Common myeloid progenitor, CD34-positive (primary cell): ENCODE measurements at places on chromosomes 4 and X.

GRCh38 chr4:25550376-25551030 lies 105.1 kb upstream of the SLC34A2 start:
- no peak for DNase-seq

DNA sequence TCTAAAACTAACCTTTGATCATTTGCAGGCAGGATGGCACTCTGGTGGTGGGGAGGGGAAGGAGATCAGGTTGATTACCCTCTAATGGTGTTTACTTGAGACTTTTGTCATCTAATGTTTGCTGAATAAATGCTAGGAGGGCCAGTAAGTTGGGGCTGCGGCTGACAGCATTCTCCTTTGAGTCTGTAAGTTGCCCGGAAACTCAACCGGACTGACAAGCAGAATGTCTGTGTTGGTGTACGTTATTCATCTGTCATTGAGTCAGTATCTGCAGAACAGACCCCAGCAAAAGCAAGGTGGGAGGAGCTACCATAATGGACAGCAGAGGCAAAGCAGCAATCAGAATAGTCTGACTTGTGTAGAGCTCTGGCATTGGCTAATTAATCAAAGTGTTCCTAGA lies 1210.6 kb upstream of the PABPC4L start:
- no peak for DNase-seq

DNA sequence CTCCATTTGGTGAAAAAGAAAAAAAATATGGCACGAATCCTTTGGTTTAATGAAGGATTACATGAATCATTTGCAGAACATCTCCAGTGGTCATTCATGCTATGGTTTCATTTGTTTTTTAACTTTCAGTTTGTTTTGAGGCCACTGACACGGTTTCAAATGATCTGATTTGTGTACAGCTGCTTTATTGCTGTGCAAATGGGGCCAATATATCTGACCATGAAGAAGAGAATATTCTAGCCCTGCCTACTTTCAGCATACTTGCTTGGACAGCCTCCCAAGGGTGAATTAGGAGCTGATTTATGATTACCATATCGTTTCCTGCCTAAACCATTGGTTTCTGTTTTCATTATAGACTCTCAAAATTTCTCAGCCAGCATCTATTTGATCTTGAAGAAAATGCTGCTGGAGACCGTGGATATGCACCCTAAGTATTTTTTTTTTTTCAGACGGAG lies 30.7 kb downstream of the SPARCL1 start:
- DNase-seq = no peak

DNA sequence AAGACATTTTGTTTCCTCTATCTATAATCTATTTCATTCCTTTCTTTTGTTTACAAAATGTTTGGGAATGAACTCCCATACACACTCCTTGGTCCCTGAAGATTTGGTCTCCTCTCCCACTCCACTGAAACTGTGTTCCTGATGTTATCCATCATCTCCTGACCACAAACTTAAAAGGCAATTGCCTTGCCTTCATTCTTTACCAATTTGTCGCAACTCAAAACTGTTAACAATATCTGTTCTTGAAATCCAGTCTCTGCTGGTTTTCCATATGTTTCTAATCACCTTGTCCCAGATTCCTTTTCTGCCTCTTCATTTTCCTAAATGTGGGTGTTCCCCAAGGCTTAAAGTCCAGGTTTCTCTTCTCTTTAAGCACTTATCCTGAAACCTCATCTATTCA lies 262.2 kb upstream of the TTC29 start:
- no peak for DNase-seq

GRCh38 chrX:120305531-120306141 lies 5.6 kb downstream of the TMEM255A start:
- no peak for DNase-seq

DNA sequence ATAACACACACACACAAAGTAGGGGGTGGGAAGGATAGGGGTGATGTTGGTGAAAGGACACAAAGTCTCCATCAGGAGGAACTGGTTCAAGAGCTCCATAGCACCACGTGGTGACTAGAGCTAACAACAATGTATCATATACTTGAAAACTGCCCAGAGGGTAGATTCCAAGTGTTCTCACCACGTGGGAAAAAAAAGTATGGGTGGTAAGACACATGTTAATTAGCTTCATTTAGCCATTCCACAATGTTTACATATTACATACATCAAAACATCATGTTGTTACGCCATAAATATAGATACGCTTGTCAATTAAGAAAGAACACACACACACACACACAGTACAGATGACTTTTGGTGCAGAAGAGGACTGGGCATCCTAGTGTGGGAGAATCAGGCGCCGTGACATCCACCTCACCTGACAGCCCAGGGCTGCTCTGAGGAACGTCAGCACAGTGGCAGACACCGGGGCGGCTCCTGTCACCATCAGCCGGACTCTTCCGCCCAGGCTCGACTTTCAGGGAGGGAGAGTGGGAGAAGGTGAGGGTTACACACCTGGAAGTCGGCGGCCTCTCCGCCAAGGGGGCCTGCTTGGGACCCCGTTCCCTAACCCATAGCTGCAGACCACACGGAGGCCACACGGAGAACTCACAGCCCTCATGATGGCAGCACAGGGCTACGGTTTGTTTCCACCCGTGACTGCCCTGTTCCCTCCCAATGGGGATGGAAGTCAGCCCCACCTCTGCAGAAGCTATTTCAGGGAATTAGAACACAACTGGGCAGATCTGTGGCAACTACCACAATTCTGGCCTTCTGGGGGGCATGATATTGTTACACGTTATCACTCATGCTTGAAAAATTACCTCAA lies 31.8 kb upstream of the CENPU start:
- DNase-seq = no peak

DNA sequence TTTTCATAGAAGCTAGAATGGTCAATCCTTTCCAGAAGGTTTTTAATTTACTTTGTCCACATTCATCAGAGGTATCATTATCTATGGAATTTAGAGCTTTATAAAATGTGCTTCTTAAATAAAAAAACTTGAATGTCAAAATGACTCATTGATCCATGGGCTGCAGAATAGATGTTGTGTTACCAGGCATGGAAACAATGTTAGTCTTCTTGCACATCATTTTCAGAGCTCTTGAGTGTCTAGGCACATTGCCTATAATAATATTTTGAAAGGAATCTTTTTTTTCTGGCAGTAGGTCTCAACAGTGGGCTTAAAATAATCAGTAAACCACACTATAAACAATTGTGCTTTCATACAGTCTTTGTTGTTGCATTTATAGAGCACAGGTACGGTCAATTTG lies 200.3 kb downstream of the FAT4 start:
- no peak for DNase-seq

GRCh38 chr4:37535872-37536271 lies 150.3 kb downstream of the RELL1 start:
- DNase-seq = no peak

DNA sequence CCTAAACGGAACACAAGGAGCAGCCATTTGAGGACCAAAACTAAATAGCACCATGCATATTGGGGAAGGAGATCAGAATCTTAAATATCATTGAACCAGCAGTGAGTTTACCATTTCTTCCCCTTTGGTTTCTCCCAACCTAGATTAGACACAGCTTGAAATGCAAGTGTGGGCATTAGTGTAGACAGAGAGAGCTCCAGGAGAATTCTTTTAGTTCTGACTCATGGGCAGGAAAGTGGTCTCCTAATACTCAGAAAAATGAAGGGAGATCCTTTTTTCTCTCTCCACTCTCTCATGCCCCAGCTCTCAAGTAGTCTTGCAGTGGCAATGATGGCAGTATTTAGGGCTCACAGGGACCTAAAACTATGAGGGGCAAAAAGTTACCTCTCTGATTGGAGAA lies 567.9 kb downstream of the INPP4B start:
- no peak for DNase-seq

- DNase-seq = no peak
Measured at GRCh38 chr4:115834441-115834840, 721.0 kb upstream of the NDST4 start.

DNA sequence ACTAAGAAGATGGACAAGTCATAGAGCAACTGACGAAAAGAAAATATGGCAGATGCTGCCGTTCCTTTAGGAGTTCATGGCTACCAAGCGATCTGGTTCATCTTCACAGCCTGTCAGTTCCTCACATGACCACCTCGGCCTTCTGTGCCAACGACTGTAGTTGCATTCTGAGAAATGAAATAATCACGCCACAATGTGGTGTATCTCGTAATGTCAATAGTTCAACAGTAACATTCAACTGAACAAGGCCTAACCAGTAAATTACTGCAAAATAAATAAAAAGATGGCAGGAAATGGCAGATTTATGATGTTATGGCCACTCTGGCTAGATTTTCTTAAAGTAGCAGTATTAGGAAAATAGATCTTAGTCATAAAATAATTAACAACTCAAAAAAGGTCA lies 4.4 kb downstream of the GPRIN3 start:
- no peak for DNase-seq

GRCh38 chrX:119482481-119483480 lies 14.5 kb downstream of the SLC25A5 start:
- peak; percentile 79 for DNase-seq

DNA sequence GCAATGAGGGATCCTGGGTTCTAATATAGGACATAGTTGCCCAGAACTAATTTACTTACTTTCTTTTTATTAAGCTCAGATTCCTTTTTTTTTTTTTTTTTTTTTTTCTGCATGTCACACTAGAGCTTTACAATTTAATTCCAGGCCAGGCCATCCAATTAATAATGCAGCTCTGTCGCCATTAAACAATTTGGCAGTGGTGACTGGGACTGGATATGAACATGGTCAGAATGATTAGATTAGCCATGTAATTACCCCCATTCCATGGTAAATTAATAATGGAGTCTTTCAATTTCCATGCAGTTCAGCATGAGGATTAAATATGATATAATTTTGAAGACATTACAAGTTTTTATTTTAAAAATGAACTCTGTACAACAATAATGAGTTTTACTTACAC lies 226.9 kb upstream of the ANXA3 start:
- DNase-seq = no peak

DNA sequence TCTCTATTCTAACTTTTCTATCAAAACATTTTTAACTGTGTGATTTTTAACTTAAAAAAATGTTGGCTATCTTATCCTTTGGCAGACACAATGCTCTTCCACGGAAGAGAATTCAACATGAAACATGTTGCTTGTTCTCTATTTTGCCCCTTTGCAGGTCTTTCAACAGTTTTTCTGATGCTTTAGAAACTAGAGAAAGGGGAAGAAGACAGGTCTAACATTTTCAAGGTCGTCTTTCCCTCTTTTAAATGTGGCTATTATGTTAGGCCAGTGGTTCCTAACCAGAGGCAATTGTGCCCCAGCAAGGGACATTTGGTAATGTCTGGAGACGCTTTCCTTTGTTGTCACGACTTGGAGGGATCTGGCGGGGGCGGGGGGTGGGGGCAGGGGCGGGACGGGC lies 95.0 kb downstream of the SH3KBP1 start:
- DNase-seq = no peak

DNA sequence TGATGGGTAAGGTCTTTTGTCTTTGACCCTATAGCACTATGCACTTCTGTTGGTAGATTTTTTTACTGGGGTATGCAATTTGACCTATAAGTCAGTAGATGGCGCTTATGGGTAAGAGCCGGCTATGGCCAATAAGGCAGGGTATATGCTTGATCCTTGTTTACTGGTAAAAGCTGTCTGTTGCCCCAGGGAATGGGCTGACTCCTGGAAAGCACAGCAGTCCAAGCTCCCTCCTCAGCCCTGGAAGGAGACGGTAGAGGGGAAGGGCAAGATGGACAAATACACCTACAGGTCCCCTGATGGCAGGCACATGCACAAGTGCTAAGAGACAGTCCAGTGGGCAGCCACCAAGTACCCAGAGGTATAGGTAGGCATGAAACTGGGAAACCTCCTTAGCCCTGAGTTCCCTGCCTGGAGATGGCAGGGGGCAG lies 63.7 kb downstream of the ADAMTS3 start:
- peak; percentile 57 for DNase-seq

DNA sequence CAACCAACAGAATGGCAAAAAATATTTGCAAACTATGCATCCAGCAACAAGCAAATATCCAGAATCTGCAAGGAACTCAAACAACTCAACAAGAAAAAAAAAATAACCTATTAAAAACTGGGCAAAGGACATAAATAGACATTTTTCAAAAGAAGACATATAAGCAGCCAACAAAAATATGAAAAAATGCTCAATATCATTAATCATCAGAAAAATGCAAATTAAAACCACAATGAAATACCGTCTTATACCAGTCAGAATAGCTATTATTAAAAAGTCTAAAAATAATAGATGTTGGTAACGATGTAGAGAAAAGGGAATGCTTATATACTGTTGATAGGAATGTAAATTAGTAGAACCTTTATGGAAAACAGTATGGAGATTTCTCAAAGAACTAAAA lies 53.4 kb downstream of the WDR19 start:
- DNase-seq = no peak

GRCh38 chrX:122582280-122582974 lies 601.7 kb upstream of the GRIA3 start:
- DNase-seq = no peak

GRCh38 chr4:65918872-65919271 lies 248.6 kb upstream of the EPHA5 start:
- DNase-seq = no peak
